A673 (cell line): ENCODE measurements at places on chromosomes 1 and 21.
A peak's percentile ranks its signal among the peaks of the same experiment; 100 is the strongest.

- DNase-seq: no peak
Measured at GRCh38 chr1:165666152-165666825, 32.1 kb downstream of the ALDH9A1 start.

DNA sequence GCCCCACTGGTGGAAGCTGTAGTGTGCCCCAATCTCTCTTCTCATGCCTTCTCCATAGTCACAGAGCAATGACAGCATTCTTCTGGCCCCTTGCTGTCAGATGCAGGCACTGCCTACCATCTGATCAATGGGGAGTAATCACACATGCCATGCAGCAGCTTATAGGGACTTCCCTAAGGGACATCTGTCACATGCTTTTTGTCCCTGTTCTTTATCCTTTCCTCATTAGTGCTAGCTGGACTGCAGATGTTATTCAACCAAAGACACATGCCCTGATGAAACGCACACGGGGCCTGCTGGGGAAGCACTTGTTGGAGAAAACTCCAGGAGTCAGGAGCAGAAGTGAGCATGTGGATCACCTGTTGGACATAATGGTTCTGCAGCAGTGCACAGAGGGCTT is 108.7 kb downstream of the KCNJ15 start:
- DNase-seq: no peak

DNA sequence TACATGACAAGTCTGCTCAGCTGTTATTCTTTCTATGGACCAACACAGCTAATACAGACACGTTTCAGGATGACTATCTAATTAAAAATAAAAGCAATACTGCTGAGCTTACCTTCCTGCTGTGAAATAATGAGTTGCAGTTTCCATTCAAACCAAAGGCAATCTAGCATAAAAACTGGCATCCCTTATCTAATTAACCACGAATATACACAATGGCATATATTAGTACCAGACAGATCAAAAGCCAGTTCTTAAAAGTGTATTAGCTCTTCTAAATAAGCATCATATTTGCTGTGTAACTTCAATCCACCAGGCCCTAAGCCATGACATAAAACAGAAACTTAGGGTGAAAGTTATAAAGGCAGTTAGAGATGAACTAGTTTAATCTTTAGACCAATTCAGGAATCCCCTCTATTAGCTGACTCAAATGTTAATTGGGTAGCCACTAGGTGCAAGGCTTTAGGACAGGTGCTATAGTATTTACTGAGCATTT is 20.6 kb downstream of the TESK2 start:
- no peak for DNase-seq

GRCh38 chr1:169478094-169478672 is 7.6 kb downstream of the SLC19A2 start:
- DNase-seq: no peak

- peak; percentile 68 for DNase-seq
Measured at GRCh38 chr1:46244656-46245371, 2.7 kb upstream of the RAD54L start.

DNA sequence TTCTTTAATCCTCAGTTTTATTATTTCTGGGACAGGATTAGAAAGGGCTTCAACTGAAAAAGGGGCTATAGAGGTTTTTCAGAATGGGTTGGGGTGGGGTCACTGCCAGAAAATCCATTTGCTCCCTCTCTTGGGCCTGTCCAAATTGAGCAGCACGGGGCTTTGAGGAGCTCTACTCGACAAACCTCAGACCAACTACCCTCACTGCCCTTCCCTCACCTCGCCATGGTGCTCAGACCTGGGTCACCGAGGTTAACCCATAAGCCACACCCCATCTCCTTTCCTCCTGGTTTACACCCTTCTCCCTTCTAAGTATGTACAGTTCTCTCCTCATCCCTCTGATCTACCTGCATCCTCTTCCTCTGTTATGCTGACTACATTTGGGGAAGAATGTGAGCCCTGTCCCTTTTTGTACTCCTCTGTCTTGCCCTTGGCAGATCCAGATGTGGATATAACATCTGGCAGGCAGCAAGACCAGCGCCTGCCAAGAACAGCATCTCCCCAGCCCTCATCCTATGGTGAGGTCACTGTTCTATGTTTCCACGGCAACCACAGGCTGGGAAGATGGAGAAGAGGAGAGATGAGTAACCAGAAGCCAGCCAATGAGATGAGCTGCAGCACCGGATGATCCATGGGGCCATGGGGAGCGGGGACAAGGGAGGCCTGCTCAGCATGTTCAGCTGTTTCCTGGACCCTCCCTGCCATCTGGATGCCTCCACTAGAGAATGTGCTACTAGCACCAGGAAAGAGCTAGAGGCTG is 3.7 kb upstream of the FABP3 start:
- DNase-seq: peak; percentile 76

DNA sequence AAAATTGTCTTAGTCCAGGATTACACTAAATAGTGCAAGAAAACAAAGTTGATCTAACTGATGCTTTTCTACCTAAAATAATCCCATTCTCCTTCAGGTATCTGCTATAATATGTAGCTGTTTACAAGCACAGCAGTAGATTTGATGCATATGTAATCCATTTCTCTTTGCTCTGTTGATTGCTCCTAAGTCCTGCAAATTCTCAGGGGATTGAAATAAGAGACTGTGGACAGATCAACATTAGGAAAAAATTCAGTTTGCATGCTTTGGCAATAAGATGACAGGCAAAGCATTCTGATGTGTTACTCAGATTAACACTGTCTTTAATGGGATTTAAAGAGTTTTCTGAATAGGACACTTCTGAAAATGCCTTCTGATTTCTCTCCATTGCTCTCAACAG is 34.7 kb downstream of the RNF11 start:
- peak; percentile 66 for DNase-seq

DNA sequence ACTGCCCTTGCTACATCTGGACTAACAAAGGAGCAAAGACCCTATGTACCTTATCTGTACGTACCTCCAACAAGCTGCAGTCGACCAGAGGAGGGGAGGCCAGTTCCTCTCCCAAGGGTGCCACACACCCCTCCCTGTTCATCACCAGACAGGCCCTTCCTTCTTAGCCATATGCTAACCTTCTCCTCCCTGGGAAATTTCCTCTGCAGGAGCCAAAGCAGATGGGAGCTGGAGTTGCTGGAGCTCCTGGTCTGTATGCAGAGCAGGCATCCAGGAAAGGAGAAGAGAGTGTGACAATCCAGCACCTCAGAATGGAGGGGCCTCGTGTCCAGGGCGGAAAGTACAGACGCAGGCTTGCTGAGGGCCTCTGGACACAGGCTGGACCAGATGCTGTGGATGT is 48.5 kb downstream of the C8B start:
- no peak for DNase-seq

- peak; percentile 71 for DNase-seq
Measured at GRCh38 chr1:8571200-8571984, 246.0 kb downstream of the RERE start.

- no peak for DNase-seq
Measured at GRCh38 chr1:116680752-116681151, 13.2 kb upstream of the IGSF3 start.
